Naive thymus-derived CD4-positive, alpha-beta T cell (primary cell): ENCODE measurements at places on chromosomes 2 and 18.

GRCh38 chr18:76997951-76998808, 134.4 kb downstream of the MBP start:
- H3K27ac ChIP-seq: no peak overlapping the region
- no peaks in the 10 kb centered on the region for H3K36me3 ChIP-seq
- H3K27me3 ChIP-seq: no peaks in the 10 kb centered on the region
- DNase-seq: no peak
- H3K4me1 ChIP-seq: no peaks in the 10 kb centered on the region

DNA sequence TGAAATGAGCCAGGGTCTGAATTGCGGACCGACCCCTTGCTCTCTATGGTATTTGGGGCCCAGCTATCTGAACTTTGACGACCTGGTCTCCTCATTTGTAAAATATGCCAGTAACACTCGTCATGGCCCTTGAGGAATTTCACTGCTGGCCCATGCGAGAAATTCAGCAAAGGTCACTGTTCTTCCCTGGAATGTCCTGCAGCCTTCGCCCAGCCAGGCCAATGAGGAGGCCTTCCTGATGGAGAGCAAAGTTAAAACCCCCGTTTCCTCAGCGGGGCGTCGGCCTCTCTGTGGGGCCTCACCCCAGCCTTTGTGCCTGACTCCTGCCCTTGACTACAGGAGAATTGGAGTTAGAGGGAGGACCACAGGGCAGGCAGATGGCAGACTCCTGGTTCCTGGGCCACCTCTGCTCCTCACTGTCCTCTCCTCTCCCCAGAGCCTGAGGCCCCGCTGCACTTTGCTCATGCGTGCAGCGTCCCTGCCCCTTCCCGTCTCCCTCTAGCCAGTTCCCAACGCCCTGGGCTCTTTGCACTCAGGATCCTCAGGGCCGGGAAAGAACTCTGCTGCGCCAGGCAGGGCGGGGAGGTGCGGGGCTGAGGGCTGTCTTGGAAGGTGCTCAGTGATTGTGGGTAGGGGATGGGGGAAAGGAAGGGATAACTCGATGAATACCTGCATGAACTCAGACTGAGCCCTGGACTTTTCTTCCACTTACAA, 257.0 kb upstream of the RAB6C start:
- H3K36me3 ChIP-seq: no peaks in the 10 kb centered on the region
- no peak for DNase-seq
- H3K27me3 ChIP-seq: no peaks in the 10 kb centered on the region
- no peak overlapping the region for H3K27ac ChIP-seq
- H3K4me3 ChIP-seq: no peak overlapping the region

DNA sequence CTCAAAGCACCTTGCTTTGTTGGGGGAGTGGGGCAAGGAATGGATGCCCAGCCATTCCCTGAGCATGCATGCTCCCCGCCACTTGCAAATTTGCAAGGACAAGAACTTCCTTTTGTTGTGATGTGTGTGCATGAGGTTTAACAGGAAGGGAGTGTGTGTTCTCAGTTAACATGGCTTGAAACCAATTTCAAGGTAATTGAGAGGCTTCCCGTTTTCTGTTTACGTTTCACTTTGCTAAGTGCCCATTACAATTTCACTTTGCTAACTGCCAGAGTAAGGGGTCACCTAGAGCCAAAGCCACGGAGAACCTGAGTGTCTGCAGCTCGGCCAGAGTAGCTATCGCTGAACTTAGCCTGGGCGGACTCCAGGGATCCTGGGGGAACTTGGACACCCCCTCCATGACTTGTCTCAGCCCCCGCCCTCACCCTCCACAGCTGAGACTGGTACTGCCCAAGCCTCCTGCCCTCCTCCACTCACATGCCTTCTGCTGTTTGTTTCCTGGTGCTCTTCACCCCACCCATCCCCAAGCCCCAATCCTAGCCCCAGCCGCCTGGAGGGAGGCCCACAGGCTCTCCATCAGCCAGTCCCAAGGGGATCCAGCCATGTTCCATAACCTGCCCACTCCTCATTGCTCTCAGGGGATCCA, 53.6 kb upstream of the LAPTM4A start:
- no peak overlapping the region for H3K4me3 ChIP-seq
- H3K27me3 ChIP-seq: no peaks in the 10 kb centered on the region
- H3K36me3 ChIP-seq: no peaks in the 10 kb centered on the region
- no peak overlapping the region for H3K27ac ChIP-seq
- H3K4me1 ChIP-seq: no peaks in the 10 kb centered on the region

DNA sequence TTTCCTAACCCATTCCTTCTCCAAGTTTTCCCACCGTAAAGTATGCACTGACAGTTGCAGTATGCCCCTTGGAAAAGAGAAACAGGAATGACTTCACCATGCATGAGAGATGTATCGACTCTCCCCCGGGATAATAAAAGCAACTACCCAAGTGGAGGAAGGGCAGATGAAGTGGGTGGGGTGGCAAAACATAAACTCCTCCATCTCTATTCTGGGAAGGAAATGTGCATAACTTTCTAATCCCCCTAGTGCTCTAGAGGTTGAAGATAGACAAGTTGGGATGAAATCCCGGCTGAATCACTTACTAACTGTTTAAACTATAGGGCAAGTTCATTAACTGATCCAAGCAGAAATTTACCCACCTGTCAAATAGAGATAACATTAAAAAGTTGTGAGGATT, 89.2 kb downstream of the PIGN start:
- no peak overlapping the region for H3K27ac ChIP-seq
- H3K36me3 ChIP-seq: no peaks in the 10 kb centered on the region
- H3K4me3 ChIP-seq: no peak overlapping the region
- no peak for DNase-seq
- H3K27me3 ChIP-seq: no peaks in the 10 kb centered on the region
- H3K4me1 ChIP-seq: no peaks in the 10 kb centered on the region

GRCh38 chr2:132951008-132951714, 281.2 kb upstream of the LYPD1 start:
- H3K4me1 ChIP-seq: no peaks in the 10 kb centered on the region
- no peak for DNase-seq
- no peak overlapping the region for H3K4me3 ChIP-seq
- H3K27me3 ChIP-seq: no peaks in the 10 kb centered on the region

DNA sequence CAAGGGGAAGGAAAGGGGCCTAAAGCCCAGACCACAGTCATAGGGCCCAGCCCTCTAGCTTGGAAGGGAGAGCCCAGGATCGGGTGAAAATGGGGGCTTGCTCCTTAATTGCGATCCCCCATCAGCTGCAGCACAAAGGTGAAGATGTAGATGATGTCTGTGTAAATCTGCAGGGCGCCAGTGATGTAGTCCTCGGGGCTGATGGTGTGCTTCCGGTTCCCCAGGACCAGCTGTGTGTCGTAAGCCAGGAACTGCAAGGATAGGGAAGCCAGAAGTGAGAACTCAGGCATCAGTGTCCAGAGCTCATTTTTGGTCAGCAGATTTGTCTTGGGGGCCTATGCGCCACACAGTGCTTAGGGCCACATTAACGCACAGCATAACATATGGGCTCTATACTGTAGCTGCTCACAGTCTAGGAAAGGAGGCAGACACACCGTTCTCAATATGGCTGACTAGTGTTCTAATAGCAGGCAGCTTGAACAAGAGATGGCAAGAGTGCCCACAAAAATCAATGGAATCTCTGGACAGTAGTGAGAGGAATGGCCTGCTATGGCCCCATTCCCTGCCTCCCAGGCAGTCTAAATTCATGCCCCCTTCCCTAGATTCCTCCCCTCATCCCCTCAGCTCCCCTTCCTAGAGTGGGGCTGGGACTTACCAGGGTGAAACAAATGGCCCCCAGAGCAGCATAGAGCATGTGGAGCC, 5.2 kb downstream of the PNKD start:
- no peak overlapping the region for H3K27ac ChIP-seq
- DNase-seq: no peak
- H3K27me3 ChIP-seq: no peaks in the 10 kb centered on the region
- H3K4me1 ChIP-seq: peaks cover 23% of the 10 kb centered on the region
- peaks cover 39% of the 10 kb centered on the region for H3K36me3 ChIP-seq

GRCh38 chr18:23814991-23815614, 125.8 kb downstream of the LAMA3 start:
- no peak overlapping the region for H3K4me3 ChIP-seq
- no peak overlapping the region for H3K27ac ChIP-seq
- no peaks in the 10 kb centered on the region for H3K27me3 ChIP-seq
- DNase-seq: no peak
- no peaks in the 10 kb centered on the region for H3K36me3 ChIP-seq
